Suppressor macrophage treated with lipopolysaccharide for 4 hours (primary cell): ENCODE measurements at places on chromosomes 3 and 15.
A peak's percentile ranks its signal among the peaks of the same experiment; 100 is the strongest.

- no peak for DNase-seq
These were observed 18.8 kb downstream of the ASTE1 start for GRCh38 chr3:131007782-131008181.

DNA sequence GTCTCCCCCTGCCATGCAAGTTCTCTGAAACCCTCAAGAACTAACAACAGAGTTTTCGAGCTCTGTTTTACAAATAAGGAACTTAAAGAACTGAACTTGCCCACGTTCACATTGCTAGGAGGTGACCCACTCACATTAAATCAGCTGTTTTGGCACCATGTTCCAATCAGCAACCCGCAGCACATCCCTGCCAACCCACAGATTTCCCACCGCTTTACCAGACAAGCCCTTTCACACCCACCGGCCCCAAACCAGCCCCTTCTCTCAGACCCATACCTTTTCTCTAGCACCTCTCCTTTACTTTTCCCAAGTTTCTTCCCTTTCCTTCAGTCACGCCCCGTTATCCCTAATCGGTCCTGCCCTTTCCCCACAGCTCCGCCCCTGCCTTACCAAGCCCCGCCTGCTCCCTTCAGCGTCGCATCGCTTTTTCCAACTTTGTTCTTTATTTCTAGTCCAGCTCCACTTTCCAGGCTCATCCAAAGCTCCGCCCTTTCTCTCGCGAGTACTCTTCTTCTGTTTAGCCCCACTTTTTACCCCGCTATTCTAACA lies 804 bp upstream of the BRPF1 start:
- DNase-seq, result peak; percentile 45

DNA sequence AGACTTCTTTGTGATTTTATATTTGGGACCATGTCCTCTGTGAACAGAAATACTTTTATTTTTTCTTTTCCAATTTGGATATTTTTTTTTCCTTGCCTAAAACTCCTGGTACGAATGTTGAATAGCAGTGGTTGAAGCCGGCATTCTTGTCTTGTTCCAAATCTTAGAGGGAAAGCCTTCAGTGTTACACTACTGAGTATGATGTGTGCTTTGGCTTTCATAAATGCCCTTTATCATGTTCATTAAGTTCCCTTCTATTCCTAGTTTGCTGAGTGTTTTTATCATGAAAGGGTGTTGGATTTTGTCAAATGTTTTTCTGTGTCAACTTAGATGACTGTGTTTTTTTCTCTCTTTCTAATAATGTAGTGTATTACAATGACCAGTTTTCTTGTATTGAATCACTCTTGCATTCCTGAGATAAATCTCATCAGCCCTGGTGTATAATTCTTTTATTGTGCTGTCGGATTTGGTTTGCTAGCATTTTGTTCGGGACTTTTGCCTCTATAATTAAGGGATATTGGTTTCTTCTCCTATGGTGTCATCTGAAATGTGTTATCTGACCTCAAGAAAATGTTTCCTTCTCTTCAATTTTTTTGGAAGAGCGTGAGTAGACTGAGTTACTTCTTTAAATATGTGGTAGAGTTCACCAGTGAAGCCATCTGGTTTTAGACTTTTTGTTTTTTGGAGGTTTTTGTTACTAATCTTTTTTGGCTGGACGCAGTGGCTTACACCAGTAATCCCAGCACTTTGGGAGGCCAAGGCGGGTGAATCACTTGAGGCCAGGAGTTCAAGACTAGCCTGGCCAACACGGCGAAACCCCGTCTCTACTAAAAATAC lies 33.3 kb downstream of the MAP1A start:
- DNase-seq, result no peak

GRCh38 chr3:94130690-94131089 lies 67.8 kb downstream of the NSUN3 start:
- peak; percentile 48 for DNase-seq

DNA sequence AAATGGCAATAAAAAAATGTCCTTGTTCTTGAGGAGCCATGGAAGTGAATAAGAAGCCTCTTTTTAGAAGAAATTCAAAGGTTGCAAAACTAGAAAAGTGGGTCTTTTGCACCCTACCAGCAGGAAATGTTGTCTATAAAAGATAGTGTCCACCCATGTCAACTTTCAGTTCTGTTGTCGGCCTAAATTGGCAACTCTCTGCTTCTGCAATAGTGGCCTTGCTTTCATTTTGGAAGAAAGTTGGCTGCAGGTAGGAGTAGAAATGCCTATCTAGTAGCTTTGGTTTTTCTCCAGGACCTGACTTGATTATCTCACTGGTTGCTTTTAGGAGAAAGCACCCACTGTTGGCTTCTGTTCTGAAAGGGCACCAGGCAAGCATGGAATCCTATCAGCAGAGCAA lies 85.4 kb downstream of the TMEM108 start:
- DNase-seq, result no peak
